Activated naive CD4-positive, alpha-beta T cell treated with anti-CD3 and anti-CD28 coated beads for 36 hours (primary cell): ENCODE measurements at places on chromosomes 4 and X. TPM values are rescaled to one million over a fixed set of nuclear protein-coding genes. Genes with fewer than 3 reads are reported as not detected.

PABPC4L gene
- total RNA-seq = not detected

CT47A7 gene
- total RNA-seq = not detected

PAGE2B gene
- 0.48 TPM for total RNA-seq

GEMIN8 gene
- 4.7 TPM for total RNA-seq

UGT2A1 gene
- total RNA-seq = not detected

XKRX gene
- total RNA-seq = 0.64 TPM

VCX3A gene
- not detected for total RNA-seq

ITIH6 gene
- total RNA-seq = not detected

TREX2 gene
- total RNA-seq = 1.2 TPM

PABPC1L2A gene
- total RNA-seq = not detected

ZNF185 gene
- total RNA-seq = 2.3 TPM
